ENCODE measurements at places on chromosomes 11 and 22.

- peak; percentile 67 for DNase-seq
Observed at GRCh38 chr11:72813740-72814285, 398 bp upstream of the ATG16L2 start.

GRCh38 chr11:64814712-64815187 lies 4.4 kb upstream of the MEN1 start:
- no peak for DNase-seq

- DNase-seq, result no peak
Observed at GRCh38 chr22:29197096-29197495, 8.6 kb upstream of the EMID1 start.

DNA sequence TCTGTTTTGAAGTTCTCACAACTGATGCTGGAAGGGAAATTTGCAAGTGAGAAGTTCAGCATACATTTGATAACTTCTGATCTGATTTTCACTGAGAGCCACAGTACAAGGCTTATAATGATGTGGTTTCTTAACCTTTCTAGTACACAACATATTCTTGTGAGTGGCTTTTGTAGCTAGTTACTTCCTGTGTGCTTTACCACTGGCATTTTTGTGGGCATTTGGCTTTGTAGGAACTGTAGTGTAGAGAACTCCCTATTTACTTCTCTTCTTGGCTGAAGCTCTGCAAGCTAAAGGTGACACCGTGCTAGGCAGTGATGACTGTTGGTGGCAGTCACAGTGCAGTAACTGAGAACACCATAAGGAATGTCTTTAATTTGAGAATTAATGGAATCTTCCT lies 14.9 kb downstream of the USP47 start:
- DNase-seq, result no peak

- peak; percentile 22 for DNase-seq
Observed at GRCh38 chr22:25563761-25564319, 635 bp upstream of the GRK3 start.

DNA sequence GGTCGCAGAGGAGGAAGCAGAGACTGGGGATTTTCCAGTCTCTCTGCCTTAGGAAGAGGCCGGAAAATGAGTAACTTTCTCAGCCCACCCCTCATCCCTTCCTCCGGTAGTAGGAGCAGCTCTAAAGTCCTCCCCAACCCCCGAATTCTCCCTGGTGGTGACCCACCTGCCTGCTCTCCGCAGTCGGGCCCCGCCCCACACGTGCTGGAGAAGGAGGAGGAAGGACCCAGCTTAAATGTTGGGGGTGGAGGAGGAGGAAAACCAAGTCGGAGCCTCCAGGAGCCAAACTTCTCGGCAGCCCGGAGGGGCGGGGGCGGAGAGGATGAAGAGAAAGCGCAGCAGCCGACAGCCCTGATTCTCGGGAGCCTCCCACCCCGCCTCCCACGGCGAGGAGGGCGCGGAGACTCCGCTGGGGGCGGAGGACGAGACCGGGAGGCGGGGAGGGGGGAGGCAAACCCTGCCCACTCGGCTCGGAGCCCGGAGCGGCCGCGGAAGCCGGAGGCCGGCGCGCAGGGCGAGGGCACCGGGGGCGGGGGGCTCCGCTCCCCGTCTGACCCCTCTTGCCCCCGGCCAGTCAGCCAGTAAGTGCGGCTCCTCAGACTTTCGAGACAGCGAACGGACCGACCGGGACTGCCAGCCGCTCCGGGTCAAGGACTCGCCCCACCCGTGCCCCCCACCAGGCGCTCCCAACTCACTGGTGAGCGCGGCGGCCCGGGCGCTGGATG lies at the start of gene TPBGL:
Gene TPBGL (plus strand): TSS at position 464 of the 725 bp plus-strand sequence. CDS start 276 bp downstream, outside the sequence.
- no peak for DNase-seq

DNA sequence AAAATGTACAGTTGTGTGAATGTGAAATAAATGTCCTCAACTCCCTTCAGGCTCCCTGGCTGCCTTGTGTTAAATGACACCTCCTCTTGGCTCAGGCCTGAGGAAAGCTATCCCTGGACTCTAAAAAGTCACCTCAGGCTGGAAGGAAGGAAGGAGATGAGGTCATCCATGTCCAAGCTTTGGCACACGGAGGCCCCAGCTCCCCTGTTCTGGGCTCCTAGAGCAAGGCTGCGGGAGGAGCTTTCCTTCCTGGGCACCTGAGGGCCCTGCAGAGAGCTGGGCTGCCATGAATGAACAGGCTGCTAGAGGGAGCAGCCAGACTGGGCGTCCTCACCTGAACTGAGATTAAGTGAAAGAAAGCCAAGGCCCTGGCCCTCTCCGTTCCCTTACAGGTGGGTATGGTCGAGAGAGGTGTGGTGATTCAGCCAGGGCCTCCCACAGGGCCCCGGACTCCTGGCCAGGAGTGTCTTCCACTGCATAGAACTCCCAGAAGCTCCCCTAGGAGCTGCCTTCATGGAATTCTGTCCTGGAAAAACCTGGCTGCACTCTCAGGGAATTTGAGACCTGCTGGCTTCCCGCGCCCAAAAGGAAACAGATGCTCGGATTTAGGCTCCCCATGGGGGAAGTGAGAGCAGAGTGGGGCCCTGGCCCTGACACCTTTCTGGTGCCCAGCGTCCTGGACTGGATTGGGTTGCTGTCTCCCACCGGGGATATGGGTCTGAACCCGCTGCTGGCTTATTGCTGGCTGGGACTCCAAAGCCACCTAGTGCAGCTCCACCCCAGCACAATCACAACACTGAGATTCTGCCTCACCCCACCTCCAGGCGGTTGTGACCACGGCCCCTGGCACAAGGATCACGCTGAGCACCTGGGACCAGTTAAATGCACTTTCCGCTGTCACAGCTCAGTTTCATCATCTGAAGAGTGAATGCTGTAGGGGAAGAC lies 22.2 kb downstream of the MYBPC3 start:
- DNase-seq, result no peak

GRCh38 chr11:65651589-65652510 lies 10.9 kb downstream of the RELA start:
- DNase-seq, result peak; percentile 43

DNA sequence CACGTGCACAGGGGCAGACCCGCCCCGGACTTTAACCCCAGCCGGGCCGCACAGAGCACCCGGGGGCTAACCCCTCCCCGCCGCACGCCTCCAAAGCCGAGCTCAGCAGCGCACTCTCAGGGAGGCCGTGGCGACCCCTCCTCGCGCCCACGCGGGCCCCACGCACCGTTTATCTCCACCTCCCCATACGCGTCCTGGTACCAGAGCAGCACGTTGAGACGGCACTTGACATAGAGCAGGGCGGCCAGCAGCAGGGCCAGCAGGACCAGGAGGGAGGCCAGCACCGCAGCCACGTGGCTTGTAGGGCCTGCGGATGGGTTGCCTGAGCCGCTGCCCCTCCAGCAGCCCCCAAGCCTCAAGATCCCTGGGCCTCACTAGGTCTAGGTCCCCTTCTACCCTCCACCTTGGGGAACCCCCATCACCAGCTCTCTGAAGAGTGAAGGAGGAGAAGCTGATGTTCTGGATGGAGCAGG lies 7.1 kb downstream of the SIGIRR start:
- no peak for DNase-seq

- DNase-seq, result peak; percentile 85
Observed at GRCh38 chr22:46064966-46065666, 85.2 kb upstream of the PPARA start.

- no peak for DNase-seq
Observed at GRCh38 chr11:27447288-27448183, 25.1 kb downstream of the LGR4 start.

GRCh38 chr11:72576243-72576595 lies 98.0 kb downstream of the PDE2A start:
- no peak for DNase-seq

- no peak for DNase-seq
Observed at GRCh38 chr11:31788085-31788484, 23.0 kb downstream of the PAX6 start.

GRCh38 chr11:104259121-104259610 lies 95.2 kb upstream of the PDGFD start:
- no peak for DNase-seq

- DNase-seq, result no peak
Observed at GRCh38 chr11:6876914-6877313, 489 bp downstream of the OR10A4 start.

GRCh38 chr11:69400771-69401590 lies 80.5 kb upstream of the LINC01488 start:
- no peak for DNase-seq

DNA sequence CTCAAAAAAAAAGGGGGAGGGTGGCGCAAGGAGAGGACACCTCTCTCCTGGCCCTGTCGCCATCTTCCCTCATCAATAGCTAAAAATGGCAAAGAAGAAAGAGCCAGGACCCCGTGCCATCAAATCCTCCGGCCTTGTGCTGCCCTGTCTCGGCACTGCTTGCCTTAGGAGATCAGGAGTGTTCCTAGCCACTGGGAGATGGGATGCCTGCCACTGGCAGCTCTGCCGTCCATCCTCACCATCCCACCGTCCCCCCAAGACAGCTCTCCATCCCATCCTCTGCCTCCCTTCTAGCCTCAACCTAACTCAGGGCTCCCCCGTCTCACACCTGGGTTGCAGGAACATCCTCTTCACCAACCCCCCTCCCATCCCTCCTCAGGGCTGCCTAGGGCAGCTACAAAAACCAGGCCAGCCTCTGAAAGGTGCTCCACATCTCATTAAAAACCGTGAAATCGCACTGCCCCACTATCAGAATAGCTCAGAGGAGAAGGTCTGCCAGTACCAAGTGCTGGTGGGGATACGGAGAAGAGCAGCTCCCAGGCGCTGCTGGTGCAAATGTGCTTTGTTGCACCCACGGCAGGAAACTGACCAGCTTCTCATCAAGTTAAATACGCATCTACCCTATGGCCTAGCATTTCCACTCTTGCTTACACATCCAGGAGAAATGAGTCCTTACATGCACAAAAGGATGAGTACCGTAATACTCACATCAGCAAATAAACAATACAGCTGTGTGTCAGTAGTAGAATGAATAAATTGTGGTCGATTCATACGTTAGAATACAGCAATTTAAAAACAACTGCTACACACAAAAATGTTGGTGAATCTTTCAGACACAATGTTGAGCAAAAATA lies 31.7 kb upstream of the GCAT start:
- DNase-seq, result peak; percentile 77

GRCh38 chr22:48871176-48871840 lies 956.4 kb downstream of the BRD1 start:
- no peak for DNase-seq

GRCh38 chr22:37197451-37198257 lies 9.6 kb upstream of the C1QTNF6 start:
- DNase-seq, result peak; percentile 64

DNA sequence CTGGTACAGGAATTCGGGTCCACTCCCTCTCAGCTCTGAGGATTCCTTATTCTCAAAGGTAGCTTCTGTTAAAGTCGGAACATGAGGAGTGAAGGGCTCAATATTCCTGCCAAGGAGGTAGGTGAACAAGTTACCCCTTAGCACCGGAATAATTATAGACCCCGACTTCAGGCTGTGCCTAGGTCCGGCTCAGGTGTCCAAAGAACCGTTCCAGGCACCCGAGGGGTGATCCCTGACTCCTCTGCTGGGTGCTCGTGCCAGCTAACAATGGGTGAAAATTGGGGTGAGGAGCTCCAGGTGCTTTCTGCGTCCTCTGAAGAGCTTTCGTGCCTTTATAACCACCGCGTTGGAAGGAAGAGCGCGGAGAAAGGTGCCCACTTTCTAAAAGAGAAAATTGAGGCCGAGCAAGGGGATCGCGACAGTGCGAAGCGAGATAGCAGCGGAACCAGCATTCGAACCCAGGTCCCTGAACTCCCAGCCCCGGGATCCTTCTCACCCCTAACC lies 393 bp downstream of the CYB561A3 start:
- DNase-seq, result no peak

DNA sequence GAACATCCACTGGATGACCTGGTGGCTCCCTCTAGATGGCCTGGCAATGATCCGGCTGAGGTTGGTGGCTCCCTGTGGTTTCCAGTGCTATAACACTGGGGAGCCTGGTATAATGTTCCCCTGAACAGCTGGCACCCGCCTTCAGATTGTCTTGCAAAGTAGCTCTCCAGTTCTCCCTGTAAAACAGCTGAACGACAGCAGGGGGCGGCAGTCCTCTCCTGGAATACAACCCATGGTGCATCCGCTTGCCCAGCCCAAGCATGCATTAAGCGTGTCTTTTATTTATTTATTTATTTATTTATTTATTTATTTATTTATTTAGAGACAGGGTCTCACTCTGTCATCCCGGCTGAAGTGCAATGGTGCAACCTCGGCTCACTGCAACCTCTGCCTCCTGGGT lies 258.9 kb downstream of the BUD13 start:
- DNase-seq, result no peak

GRCh38 chr11:2837651-2838050 lies 47.9 kb downstream of the CDKN1C start:
- no peak for DNase-seq

GRCh38 chr11:111183706-111184105 lies 61.8 kb upstream of the POU2AF2 start:
- peak; percentile 1 for DNase-seq

DNA sequence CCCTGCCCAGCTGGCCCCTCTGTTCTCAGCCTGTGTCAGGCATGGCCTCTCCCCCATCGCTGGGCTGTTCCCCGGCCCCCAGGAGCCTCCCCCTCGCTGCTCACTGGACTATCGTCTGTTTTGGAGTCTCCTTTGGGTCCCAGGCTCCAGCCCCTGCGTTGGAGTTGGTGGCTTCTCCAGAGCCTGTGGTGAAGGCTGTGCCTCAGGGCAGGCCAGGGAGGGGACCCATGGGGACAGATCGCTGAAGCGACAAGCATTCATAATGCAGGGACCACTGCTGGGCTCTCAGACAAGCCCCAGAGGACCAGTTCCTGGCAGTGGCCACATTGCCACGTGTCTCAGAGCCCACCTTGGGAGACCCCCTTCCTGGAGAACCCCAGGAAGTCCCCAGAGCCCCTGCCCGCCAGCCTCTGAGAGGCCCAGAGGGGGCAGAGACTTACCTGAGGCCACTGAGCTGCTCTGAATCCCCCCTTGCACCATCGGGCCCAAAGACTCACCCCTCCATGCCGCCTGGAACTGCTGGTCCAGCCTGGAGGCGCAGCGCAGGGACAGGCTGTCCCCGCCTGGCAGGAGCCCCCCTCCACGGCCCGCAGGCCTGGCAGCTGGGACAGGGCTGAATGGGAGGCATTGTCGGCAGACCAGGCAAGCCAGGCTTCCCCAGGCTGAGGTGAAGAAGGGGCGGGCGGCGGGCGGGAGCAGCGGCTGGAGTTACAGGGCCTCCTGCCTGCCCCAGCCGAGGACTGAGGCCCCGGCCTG lies at the start of gene CHADL:
Gene CHADL (minus strand): TSS at position 555 of the 756 bp plus-strand sequence. CDS start 50 bp downstream, at position 505.
- no peak for DNase-seq

DNA sequence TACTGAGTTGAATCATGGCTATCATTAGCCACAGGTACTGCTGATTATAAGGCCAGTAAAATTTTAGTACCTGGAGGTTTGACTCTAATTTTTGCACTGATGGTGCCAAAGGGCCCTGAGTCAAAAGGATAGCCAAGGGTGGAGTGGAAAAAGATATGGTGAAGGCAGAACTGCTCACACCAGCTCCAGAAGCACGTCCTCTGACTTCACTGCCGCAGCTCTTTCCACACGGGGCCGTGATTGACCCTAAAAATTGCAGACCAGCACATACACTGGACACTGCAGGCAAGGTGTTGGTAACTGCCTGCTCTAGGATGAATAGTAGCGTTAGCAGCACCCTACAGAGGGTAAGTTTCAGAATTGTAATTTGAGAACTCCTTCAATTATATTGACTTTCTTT lies 25.4 kb upstream of the GRIK4 start:
- DNase-seq, result no peak

GRCh38 chr11:129268371-129268770 lies 76.2 kb upstream of the ARHGAP32 start:
- DNase-seq, result no peak

Measured in SJSA1 (cell line).